ENCODE measurements at places on chromosomes 4 and X.

DNA sequence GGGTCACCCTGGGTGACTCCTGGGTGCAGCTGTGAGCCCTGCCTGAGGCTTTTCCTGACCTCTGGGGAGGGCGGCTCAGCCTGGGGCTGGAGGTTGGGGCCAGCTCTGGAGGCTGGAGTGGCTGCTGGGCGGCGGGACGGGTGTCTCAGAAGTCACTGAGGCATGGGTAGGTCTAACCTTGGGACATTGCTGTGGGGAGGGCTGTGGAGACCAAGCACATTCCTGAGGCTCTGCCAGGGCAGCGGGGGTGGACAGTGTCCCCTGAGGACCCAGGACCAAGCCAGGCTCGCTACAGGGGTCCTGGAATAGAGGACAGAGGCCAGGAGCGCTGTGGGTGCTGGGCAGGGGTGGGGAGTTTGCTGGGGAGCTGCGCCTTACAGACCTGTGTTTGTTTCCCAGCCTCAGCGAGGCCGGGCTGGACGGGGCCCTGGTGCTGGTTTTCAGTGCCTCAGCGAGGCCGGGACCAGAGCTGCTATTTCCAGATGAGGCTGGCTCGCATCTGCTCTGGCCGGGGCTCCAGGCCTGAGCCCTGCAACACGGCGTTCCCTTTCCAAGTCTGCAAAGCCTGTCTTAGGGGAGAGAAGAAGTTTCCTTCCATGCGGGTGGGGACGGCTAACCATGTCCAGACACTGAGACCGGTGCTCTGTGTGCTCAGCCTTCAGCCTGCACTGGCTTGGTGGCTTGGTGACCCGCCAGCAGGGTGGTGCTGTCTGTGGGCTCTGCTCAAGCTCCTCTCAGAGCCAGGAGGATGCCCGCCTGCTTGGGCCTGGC is 3.0 kb upstream of the SLC25A6 start:
- no peak for DNase-seq

- DNase-seq = no peak
Measured at GRCh38 chr4:80839281-80839680, 191.2 kb upstream of the BMP3 start.

GRCh38 chr4:173001571-173001970 is 167.0 kb upstream of the GALNT7 start:
- DNase-seq = no peak

- DNase-seq = no peak
Measured at GRCh38 chr4:156109943-156110900, 156.6 kb upstream of the CTSO start.

DNA sequence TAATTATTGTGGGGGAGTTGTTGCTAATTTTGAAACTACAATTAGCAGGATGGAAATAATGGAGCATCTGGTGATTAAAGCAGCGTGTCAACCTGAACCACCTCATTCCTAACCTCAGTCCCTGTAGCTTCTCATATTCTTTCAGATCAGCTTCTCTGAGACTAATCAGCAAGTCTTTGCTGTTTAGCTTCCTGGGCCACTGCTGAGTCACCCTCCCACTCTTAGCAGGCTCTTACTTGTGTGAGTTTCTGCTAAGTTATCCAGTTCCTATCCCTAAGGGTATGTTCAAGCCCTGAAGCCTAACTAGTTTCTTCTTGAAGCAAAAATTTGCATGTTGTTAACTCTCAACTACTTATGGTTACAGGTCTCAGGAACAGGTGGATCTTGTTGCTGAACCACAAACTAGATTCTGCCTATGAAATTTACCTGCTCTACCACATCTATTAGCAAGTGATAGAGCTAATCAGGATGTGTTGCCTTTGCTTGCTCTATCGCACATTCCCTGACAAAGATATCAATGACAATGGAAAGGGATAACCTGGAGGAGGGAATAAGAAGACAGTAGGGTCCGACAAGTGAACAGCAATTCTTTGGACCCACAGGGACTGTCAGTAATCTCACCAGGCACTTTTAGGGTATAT is 134.2 kb downstream of the EIF4E start:
- DNase-seq = no peak

DNA sequence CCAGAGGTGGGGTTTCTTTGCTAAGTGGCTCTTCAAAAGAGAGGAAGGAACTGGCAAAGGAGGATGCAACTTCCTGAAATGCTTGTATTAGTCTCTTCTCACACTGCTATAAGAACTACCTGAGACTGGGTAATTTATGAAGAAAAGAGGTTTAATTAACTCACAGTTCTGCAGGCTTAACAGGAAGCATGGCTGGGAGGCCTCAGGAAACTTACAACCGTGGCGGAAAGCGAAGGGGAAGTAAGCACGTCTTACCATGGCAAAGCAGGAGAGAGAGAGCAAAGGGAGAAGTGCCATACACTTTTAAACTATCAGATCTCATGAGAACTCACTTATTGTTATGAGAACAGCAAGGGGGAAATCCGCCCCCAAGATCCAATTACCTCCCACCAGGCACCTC is 505.7 kb downstream of the ZNF674 start:
- no peak for DNase-seq

DNA sequence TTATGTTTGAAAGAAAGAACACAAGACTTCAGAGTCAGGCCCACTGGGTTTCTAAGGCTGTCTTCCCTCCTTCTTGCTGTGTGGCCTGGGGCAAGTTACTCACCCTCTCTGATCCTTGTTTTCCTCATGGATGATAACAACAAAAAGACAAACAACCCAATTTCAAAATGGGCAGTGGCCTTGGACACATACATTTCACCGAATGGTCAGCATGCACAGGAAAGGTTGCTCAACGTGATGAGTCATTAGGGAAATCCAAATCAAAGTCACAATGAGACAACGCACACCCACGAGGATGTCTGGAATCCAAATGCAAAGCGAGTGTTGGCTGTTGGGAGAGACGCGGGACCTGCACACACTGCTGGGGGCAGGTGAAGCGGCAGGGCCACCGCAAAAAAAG is 50.8 kb upstream of the PPP2R2C start:
- DNase-seq = no peak

All from hippocampal formation (tissue), 2 donors.